ENCODE measurements at places on chromosomes 3 and 15.

DNA sequence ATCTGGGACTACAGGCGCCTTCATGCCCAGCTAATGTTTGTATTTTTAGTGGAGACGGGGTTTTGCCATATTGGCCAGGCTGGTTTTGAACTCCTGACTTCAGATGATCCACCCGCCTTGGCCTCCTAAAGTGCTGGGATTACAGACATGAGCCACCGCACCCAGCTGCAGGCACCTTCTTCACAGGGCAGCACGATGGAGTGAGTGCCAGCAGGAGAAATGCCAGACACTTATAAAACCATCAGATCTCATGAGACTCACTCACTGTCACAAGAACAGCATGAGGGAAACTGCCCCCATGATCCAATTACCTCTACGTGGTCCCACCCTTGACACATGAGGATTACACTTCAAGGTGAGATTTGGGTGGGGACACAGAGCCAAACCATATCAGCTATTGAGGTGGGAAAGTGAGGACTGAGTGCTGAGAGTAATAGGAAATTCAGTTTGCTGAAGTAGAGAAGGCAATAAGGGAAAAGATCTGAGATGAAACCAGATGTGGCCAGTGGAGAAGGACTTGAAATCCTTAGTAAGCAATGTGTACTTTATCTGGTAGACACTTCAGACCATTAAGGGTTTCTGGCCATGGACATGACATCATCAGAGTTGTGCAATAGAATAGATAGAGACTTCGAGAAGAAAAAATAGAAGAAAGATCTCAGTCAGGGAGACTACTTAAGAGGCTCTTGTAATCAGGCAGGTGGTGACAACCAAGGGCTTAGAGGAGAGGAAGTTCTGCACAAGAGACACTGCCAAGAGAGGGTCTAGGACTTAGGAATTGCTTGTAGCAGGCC is 18.1 kb upstream of the ATP13A5 start:
- no peak for DNase-seq

GRCh38 chr3:139506766-139507165 is 30.4 kb upstream of the RBP2 start:
- no peak for DNase-seq

DNA sequence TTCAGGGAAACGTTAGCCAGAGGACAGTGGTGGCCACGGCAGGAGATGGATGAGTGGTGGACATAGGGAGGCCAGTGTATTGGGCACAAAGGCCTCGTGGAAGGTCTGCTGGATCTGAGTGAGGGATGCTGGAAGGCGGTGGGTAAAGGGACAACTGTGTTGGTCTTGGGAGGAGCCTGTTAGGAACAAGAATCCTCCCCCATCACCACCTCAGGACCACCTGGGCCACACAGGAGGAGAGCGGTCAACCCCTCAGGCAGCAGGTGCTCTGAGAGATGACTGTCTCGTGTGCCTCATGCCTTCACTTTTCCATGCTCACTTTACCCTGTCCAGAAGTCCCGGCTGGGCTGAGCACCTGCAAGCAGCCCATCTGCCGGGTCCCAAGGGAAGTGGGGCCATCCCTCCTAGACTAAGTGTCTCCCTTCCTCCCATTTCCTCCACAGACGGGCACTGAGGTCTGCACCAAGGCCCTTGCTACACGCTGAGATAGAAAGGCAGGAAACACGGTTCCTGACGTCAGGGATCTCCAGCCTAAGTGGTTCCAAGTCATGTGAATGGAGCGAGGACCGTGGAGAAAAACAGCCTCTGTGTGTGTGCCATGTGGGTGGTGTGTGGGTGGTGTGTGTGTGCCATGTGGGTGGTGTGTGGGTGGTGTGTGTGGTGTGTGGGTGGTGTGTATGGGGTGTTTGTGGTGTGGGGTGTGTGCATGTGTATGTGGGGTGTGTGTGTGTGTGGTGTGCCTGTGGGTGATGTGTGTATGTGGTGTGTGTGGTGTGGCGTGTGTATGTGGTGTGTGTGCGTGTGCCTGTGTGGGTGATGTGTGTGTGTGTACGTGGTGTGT is 47.8 kb upstream of the CTSH start:
- DNase-seq = no peak

DNA sequence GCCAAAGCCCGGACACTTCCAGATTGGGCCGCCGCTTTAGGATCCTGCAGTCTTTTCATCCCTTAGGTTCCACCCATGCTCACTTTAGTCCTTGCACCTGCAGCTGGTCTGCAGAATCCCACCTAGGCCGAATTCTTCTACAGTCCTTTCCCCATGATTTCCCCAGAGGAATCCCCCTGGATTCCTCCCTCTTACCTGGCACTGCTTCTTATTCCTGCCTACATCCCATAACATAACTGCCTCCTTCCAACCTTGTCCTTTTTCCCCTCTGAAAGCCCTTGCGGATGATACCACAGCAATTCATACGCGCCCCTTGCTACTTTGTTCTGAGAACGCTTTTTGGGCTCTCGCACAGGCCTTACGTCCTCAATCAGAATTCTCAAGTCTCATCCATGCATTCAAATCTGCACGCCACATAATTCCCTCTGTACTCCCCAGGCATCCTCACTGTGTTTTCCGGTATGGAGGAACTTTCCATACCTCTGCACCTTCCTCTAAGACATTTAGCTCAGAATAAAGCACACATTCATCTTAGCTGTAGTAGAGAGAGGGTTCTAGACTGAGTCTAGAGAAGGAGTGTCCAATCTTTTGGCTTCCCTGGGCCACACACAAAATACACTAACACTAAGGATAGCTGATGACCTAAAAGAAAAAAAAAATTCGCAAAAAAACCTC is 619 bp downstream of the EIF2AK4 start:
- no peak for DNase-seq

DNA sequence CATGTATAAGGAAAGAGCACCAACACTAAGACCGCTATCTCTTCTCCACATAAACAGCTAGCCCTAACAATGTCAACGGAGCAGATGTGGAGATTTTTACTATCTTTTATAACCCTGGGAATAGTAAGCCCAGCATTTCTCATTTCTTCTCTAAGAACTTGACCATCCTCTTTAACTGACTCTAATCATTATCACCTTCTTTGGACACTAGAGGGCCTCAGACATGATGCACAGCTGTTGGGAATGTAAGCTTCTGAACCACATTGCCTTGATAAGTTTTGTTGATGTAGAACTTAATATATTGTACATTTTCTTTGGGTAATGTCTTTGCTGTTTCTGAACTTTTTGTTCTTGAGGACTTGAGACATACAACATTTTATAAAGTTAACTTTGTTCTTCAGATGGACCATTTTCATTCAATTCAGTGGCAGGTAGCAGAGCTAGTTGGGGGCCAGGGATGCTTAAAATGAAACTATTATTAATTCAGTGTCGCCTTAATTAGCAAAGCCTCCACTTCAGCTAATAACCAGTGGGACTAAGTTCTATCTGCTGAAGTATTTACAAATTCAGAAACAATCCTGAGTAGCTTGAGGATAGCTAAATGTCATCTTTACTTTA is 9.6 kb upstream of the TAGLN3 start:
- no peak for DNase-seq

- DNase-seq = no peak
Measured at GRCh38 chr3:89740881-89741177, 633.4 kb downstream of the EPHA3 start.

DNA sequence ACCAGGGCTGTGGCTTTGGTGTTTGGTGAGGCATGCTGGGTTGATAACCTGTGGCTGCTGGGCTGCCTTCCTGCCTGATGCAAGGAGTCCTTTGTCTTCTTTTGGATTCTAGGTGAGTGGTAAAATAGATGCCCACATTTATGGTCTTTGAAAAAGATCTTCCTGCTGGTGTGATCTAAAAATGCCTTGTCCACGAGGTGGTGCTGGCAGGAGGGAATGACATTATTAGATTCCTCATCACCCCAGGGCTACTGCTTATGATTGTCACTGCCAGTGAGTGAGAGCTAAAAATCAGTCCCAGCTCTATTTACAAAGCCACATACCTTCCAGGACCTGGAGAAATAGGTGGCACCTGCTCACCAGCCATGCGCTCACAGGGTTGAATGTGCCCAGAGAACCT is 355.5 kb upstream of the ROPN1 start:
- no peak for DNase-seq

GRCh38 chr15:66294157-66294931 is 976 bp downstream of the DIS3L start:
- no peak for DNase-seq

GRCh38 chr3:195302431-195302830 is 31.5 kb upstream of the XXYLT1 start:
- DNase-seq = no peak

- DNase-seq = no peak
Measured at GRCh38 chr3:167852216-167852615, 116.7 kb downstream of the SERPINI1 start.

DNA sequence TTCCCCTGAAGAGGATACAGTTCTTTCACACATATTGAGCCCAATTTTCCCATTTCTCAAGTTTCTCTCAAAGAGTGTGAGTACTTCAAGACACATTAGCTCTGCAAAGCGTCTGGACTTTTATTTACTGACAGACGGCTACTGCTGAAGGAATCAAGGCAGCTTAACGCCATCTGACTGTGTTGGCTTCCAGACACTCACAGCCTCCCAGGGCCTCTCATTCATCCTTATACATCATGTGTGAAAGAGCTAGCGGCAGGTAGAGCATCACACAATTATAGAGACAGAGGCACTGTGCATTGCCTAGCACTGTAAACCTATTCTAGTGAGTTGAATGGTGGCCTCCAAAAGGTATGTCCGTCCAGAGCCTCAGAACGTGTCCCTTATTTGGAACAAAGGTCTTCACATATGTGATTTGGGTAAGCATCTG is 284.1 kb upstream of the STT3B start:
- DNase-seq = no peak

DNA sequence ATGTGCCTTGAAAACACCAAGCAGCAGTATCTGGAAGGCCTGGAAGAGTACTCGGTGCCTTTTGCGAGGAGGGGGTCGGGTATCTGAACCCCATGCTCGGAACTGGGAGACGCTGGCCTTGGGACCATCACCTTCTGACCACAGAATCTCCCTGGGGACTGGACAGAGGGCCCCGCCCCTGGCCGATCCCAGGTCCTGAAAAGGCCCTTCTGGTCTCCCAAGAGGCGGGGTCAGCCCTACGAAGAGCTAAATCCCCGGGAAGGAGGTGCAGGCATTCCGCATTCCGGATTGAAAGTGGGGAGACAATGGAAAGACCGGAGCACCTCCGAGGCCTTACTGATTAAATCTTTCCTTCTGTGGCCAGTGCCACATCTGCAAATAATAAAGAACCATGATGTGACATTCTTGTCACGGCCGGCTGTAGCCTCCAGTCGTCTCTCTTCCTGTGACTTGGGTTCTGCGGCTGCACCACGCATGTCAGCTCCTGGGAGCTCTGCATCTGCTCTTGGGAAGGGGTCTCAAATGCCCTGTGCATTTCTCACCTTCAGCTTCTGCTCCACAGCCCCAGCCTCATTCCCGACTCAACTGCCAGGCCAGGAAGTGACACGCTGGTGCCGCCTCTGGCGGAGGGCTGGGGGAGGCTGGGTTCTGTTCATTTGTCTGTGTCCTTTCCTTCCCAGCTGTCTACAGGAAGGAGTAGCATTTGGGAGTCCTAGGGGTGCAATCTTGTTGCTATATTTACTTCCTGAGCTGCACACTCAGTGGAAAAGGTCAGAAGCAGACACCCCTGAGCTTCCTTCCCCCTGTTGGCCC is 173.5 kb downstream of the KLF13 start:
- no peak for DNase-seq

DNA sequence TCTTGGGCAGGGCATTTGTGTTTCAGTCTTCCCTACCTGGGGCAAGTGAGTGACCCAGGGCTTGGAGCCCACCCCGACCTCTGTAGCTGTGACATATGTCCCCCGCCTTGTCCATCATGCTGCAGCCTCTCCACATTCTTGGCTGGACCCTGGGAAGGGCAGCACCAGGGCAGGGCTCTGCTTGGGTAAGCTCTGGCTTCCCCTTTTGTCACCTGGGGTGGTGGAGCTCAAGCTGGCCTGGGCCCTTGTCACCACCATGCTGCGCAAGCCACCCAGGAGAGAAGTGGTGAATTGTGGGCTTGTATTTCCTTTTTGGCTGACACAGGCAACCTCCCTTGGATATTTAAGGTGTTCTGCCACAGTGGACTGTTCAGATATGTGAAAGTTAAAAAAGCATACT is 29.3 kb downstream of the SPSB4 start:
- no peak for DNase-seq

GRCh38 chr3:68876112-68876713 is 56.1 kb downstream of the TAFA4 start:
- no peak for DNase-seq

DNA sequence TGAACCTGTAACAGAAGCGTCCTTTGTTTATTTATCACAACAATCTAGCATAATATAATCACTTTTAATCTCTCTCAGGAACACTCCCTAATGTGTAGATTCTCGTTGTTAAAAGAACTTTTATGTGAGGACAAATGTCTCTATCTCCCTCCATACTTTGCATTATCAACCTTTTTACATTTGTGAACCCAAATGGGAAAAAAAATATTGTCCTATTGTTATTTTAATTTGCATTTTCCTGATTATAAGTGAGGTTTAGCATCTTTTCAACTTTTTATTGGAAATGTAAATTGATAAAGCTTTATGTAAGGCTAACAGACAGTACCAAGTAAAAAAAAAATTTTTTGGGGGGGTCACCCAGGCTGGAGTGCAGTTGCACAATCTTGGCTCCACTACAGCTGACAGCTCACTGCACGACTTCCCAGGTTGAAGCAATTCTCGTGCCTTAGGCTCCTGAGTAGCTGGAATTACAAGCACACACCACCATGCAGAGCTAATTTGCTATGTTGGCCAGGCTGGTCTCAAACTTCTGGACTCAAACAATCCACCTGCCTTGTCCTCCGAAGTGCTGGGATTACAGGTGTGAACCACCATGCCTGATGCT is 33.0 kb upstream of the DENND4A start:
- no peak for DNase-seq

DNA sequence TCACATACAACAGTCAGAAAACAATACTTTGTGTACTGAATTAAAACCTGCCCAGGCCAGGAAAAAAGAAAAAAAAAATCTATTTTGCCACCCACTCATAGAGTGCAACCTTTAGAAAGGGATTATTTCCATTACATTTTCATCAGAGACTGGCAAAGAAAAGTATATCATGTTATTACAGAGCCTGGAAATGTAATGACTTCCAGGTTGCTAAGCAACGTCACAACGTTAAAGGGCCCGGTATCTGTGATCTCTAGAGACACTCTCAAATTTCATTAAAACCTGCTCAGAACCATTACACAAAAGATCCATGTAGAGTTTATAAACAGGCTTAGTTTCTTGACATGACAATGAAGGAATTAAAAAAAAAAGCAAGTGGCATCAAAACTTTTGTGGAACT is 170.5 kb downstream of the CTNNB1 start:
- DNase-seq = no peak
